ENCODE measurements at places on chromosomes 5 and 9.

- DNase-seq = no peak
Measured at GRCh38 chr9:94082956-94083355, 1.3 kb upstream of the PTPDC1 start.

DNA sequence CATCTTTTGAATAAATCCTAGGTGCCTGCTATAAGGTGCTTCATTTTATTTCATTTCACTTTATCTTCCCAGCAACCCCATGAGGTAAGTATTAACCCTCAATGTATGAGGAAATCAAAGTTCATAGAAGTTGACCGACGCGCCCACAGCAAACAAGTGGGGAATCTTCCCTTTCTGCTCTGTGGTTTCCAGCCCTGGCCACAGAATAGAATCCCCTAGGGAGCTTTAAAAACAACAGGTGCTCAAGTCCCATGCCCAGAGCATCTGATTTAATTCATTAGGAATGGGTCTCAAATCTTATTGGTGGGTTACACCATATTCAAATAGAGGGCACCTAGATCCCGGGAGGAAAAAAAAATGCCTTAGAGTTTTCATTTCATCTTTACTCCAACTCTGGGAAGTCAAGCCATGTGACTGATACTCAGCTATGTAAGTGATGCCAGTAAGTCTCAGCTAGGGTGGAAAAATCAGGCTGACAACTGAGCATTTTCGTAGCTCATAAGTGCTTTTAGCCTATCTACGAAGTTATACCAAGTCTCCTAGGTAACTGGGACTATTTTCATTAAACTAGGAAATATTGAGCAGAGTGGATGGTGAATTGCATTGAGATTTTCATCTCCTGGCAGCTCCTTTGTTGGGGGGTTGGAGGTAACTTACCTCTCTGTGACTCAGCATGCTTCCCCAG lies 353.4 kb upstream of the SLC30A5 start:
- DNase-seq = peak; percentile 81

DNA sequence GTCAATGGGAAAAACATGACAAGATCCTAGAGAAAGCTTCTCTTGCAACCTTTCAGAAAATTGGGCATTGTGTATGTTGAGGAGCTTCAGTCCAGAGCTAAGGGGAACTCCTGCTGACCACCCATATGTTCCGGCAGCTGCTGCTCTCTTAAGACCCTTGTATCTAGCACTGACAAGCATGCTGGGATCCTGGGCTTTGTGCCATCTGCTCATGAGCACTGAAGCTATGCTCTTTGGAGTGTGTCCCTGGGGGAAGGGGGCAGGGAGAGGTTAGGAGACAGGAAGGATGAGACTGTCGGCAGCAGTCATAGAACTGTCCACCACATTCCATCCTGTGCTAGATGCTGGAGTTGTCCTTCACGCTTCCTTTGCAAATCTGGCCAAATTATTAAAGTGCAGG lies 109.3 kb downstream of the JAKMIP2 start:
- no peak for DNase-seq

DNA sequence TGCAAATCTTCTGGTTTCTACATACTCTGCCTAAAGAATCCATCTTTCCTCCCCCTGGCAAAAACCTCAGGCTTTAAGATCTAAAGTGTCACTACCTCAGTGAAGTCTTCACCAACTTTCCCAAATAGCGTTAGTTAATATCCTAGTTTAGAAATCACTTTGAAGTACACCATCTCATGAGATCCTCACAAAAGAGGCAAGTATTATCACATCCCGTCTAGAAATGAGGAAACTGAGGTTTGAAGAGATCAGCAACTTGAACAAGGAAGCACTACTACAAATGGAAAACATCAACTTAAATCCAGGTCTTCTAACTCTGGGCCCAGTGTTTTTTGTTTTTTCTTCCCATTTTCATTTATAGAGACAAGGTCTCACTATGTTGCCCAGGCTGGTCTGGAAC lies 4.6 kb downstream of the AP3B1 start:
- DNase-seq = no peak

DNA sequence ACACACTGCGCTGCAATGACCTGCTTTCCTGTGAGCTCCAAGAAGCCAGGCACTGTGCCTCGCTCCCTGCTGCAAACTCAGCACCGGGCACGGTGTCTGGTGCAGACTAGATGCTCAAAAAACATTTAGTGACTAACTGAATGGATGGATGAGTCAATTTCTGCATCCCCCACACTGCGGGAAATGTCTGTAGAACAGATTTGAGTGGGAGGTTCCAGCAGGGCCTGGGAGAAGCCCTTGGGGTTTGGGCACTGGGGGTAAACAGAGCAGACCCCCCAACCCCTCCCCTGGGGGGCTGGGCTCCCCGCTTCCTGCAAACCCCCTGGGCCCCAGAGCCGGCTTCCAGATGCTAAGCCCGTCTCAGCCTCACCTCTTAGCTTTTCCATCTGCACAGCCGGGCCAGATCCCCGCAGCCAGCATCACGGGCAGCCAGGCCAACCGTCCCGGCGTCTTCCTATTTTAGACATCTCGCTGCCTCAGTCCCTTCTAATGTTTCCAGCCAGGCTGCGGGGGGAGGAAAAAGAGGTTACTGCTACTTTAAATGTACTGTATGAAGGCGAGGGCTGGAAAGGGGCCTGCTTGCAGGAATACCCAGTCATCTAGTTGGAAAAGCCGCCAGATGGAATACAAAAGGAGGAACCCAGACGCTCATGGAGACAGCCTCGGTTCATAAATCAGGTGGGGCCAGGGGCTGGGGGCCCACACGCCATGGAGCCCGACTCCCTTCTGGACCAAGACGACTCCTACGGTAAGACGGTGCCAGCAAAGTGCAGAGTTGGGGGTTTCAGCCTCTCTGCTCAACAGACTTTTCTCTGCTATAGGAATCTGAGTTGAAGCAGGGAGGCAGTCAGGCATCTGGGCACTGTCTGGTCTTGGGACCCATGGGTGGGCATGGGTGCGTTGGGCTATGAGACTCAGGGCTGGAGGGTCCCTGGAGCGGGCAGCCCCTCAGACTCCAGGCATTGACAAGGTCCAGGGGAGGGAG lies 67.1 kb upstream of the GGTA1 start:
- DNase-seq = no peak

GRCh38 chr9:121105531-121105930 lies 30.8 kb downstream of the CNTRL start:
- DNase-seq = no peak

- no peak for DNase-seq
Measured at GRCh38 chr9:21751998-21752397, 50.4 kb upstream of the MTAP start.

DNA sequence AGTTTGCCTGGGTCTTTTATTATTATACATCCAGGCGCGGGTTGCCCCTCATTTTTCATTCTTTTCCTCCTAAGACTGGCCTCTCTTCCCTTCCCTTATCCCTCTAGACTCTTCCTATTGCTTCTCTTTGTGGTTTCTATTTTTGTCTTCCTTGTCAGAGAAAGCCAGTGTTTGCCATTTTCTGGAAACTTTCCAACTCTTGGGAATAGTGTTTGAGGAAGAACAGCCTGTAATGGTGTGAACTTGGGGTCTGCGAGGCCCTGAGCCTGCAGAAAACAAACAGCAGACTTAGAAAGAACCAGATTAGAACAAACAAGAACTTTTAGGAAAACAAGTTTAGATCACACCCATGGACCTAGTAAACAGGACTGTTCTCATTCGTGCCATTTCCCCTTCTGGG lies 15.5 kb downstream of the PRKACG start:
- no peak for DNase-seq

DNA sequence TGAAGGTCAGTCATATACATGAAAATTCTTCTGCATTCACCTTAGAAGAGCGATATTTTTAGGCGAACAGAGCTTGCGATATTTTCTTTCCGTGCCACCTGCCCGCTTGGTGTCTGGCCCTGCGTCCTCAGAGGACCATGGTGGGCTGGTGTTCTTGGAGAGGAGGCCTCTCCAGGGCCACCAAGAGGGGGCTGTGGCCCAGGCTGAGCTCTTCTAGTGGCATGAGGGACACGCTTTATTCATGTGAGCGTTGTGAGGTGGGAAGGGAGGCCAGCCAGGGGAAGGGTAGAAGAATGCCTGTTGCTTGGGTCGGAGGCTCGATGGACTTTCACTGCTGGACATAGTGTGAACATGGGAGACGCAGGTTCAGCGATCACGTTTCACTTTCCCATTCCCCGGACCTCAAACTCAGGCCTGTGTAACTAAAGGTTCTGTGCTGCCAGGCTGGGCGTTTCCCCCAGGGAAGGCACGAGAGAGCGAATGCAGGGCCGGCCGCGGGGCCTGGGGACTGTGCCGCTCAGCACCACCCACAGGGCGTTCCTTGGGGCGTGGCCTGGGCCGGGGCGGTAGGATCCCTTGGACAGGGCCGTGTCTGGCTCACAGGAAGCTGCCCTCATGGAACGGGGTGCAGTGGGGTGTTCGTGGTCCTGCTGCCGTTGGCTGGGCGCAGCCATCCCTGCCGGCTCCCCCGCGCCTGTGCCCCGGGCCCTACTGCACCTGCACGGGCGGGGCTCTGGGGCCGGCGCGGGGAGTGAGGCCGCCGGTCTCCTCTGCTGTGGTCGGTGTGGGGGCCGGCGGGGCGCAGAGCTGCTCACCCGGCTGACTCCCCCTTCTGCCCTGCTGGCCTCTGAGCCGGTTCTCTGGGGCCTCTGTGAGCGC lies 40.7 kb upstream of the CLPTM1L start:
- peak; percentile 23 for DNase-seq

GRCh38 chr9:111632695-111633388 lies 1.7 kb downstream of the DNAJC25 start:
- DNase-seq = no peak

DNA sequence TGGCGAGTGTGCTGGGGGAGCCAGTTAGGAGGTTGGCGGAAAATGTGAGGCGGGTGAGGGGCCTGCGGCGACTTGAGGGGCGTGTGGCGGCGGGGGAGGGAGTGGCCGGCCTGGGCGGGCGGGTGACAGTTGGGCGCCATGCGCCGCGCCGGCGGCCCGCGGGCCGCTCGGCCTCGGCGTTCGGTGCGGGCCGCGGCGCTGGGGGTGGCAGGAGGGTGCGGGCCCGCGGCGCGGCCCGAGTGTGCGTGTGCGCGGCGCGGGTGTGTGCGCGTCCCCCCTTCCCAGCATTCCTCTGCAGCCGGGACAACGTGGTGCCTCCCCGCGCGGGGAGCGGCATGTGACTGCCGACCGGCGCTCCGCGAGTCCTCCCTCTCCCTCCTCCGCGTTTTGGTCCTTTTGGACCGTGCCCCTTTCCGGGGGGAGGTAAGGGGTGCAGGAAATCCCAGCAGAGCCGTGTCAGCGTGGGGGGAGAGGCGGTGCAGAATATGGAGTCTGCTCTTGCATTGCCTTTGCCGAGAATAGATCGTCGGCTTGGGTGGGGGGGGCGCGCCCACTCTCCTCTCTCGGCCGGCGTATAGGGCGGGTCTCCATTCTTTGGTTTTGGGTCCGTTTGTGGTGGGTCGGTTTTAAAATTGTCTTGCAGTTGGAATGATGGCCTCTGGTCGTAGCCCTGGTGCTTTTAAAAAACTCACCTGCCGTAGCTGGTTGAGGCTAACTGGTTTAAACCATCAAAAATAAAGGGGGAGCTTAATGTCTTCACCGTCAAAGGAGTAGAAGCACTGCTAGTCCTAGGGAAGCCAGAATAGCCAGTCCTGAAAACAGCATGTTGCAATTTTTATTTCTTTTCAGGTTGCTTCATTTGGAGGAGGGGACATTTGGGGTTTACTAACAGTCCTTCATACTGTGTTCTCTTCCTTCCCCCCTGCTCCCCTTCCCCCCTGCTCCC lies 2.0 kb downstream of the LARP1 start:
- DNase-seq = peak; percentile 40

DNA sequence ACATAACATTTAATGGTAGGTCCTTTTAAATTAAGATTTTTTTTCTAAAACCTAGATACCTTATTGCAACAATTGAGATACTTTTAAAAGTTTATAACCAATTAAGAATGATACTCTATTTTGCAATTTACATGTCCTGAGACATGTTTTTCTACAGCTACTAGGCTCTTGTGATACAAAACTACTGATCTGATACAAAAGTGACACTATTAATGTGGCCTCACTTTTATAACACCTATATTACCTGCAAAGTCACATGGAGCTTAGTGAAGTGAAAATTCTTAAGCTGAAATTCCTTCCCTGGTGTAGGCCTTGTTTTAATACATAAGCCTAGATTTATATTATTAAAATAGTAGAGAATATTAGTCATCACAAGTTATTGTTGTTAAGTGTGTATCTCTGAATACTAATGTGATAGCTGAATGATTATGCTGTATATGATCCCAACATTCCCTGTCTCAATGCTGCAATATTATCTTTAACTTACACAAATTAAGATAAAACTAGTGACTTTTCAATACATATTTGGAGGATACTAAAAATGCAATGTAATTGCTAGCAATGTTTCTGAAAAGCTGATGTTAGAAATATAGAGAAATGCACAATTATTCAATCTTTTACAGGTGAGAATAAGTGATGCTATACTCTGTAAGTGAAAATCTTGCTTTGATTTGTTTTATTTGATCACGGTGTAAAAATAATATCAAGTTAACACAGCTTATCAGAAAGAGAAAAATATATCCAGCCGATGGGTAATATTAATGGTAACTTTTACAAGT lies 2.6 kb downstream of the NFIB start:
- no peak for DNase-seq

GRCh38 chr5:109767997-109768396 lies 78.3 kb downstream of the MAN2A1 start:
- no peak for DNase-seq

DNA sequence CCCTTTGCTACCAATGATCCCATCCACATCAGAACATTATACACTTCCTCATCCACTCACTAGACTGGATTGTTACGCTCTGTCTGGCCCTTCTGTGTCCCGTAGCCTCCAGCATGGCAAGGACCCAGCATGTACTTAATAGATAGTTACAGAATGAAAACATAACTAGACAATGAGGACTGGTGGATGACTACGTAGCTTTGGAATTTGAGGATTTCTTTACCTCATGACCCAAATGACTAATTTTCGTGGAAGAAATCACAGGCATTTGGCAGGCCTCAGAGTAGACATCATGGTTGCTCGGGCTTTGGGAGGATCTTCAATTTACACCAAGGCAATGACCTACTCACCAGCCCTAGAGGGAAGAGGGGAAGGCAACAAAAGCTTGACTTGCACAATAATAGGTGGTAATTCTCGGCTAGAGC lies 299.8 kb downstream of the TLE1 start:
- DNase-seq = no peak
